Spinal cord (tissue), 10 donors: ENCODE measurements at places on chromosomes 13 and 19. TPM values are rescaled to one million over a fixed set of nuclear protein-coding genes. Genes with fewer than 3 reads are reported as not detected.

DNA sequence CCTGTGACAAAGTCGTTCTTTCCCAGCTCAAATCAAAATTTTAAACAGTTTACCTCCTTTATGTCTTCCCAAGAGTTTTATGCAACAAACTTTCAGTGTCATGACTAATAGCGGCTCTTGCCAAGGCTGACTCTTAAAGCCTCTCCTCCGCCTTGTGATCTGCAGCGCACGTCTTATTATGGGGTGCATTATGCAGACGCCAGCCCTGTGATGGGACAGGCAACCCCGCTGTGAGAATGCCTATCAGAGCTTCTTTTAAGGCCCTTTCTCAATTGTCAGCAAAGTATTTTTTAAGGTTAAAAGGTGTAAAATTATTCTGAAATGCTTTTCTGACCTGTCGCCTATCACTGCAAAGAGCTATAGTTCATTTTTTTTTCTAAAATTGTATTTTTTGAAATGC, 152.8 kb downstream of the SOX1 start:
- no peak for DNase-seq

DNA sequence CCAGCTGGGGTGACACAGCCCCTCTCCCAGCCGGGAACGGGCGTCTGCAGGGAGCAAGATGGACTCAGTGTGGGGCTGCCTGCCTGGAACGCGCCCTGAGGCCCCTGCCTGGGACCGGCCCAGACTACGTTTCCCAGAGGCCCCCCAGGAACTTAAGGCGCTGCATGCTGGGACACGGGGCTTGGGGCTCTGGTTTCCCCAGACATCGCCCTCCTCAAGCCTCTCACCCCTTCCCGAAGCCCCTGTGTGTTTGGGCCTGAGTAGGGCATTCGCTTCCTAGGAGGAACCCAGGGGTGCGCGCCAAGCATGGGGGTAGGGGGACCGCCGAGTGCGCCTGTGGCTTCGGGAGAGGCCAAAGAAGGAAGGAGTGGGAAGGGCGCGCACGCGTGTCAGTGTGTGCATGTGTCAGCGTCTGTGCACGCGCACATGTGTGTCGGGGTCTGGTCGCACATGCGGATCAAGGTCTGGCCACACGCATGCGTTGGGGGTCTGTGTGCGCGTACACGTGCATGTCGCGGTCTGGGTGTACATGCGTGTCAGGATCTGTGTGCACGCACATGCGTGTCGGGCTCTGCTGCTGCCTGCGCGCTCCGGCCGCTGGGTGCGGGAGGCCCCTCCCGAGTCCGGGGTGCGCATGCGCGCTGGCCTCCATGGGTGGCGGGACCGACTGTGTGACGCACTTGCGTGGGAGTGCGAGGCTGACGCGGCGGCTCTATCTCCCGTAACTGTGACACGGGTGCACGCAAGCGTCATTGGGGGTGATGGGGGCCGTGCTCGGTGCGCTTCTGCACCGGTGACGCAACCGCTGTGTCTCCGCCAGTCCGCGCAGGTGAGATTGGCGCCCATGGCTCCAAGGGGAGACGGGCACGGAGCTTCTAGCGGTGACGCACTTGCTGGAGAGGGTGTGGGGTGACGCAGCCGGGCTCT, 16.2 kb downstream of the ZNF331 start:
- peak; percentile 53 for DNase-seq

- no peak for DNase-seq
Observed at GRCh38 chr19:7636691-7637373, at the start of gene STXBP2. Gene STXBP2 (plus strand): TSS chr19:7637110. CDS start chr19:7637150, 40 bp downstream.

DNA sequence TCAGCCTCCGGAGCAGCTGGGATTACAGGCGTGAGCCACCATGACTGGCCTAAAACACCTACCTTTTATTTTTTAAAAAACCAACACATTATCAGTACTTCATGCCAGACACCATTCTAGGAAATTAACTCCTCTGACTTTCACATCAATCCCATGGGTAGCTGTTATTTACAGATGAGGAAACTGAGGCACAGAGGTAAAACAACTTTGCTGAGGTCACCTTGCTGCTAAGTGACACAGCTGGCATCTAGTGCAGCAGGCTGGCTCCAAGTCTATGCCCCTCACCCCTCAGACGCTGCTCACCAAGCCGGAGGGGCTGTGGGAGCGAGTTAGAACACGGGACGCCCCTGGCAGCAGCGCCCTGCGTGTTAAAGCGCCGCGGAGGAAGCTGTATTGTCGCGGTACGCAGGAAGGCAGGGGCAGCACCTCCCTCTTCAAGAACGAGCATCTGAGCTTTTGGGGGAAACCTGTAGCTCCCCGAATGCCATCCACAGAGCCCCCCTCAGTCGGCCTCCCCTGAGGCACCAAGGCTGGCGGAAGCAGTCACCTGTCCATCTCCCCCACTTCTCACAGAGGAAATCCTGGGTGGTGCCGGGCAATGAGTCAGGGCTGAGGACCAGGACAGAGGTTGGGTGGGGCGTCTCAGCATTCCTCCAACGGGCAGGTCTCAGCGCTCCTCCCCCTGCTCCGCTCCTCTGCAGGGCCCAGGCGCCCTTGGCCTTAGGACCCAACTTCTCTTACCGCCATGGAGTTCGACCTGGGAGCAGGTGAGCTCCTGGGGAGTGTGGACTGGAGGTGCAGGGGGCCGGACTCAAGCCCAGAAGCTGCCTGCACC, at the start of gene C19orf33:
Gene C19orf33, plus strand, starts transcription at position 735 of the 835 bp plus-strand sequence. Its CDS starts 11 bp downstream, at position 746.
- no peak for DNase-seq

GRCh38 chr13:45696610-45697226, 5.4 kb upstream of the CBY2 start:
- DNase-seq = no peak

- no peak for DNase-seq
Observed at GRCh38 chr19:23365222-23365621, 30.0 kb downstream of the ZNF91 start.

DNA sequence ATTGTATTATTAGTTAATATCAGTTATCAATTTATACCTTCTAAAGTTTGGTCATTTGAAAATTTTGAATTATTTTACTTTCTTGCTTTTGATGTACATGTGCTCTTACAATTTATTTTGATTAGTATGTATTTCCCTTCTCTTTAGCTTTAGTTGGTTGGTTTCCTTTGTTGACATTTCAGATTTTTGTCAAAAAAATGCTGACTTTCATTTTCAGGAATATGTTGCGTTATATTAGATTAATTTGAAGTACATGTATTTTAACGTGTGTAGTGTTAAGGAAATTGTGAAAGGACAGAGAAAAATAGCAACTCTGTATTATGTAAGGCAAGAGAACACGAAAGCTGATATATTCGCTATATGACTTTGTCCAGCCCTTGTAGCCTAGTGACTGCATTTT, 342.9 kb upstream of the SLITRK6 start:
- no peak for DNase-seq

Gene MYBPC2
- 3.5 TPM for total RNA-seq
